ENCODE measurements at places on chromosomes 7 and 10.

DNA sequence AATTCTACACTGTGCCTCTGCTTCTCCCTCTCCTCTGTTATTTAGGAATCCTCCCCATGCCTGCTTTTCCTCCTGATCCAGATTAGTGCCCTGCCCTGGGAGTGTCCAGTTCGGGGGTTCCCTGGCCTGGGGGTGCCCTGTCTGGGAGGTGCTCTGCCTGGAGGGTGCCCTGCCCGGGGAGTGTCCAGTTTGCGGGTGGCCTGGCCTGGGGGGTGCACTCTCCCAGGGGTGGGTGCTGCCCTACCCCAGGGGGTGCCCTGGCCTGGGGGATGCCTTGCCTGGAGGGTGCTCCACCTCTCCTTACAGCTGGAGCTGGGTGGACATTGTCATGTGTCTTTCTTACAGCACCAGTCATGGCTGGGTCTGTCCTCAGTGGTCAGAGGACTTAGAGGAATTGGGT is 20.2 kb downstream of the RAMP3 start:
- no peak for DNase-seq

DNA sequence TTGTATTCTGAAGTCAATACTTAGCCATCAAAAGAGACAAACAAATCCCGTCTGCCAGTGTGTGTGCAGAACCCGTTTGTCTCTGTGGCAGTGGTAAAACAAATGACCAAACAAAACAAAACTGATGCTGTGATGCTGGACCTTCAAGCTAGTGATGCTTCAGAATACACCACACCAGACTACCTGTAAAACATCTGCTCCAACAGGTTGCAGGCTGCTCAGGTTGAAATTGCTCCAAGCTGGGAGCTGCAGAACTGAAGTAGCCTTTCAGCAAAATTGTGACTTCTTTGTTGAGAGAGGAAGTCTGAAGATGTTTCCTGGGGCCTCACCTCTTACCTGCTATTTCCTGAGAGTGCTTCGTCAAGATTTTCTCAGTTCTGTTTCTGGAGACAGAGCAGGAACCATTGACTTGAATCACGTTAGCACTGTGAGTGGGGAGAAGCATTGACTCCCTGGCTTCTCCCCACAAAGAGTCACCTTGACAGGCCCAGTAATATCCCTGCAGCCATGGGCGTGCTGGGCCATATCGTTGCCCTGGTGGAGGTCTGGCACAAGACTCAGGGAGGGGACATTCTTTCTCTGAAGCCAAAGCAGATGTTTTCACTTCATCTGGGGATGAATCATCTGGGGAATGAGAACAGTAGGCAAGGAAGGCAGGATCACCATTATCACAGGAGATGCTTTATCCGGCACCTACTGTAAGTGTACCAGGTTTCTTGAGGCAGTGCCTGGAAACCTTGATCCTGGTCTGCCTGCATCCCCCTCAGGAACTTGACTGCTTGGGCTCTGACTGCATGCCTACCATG is 80.2 kb downstream of the RBM20 start:
- no peak for DNase-seq

DNA sequence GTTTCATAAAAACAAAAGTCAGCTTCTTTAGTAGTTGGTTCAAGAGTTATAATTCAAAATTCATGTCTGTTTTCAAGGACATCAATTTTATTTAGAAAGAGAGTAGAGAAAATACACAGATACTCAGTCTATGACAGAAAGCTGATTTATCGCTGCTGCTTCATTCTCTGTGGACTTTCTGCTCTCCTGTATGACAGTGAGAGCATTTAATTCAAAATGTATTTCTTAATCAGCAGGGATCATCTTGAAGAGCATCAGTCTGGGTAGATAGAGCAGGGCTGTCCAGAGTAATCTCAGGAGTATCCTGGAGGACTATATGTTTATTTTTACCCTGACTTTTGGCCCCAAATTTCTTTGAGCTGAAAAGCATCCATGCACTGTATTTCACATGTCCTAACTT is 1676.7 kb downstream of the REEP3 start:
- no peak for DNase-seq

- DNase-seq: no peak
These were observed 37.9 kb downstream of the PPP2R2D start for GRCh38 chr10:131938681-131939080.

GRCh38 chr10:119466076-119466475 is 76.4 kb downstream of the RGS10 start:
- no peak for DNase-seq

GRCh38 chr10:3552281-3552680 is 232.7 kb downstream of the KLF6 start:
- no peak for DNase-seq

GRCh38 chr10:70067586-70067985 is 14.9 kb downstream of the MACROH2A2 start:
- DNase-seq: no peak

DNA sequence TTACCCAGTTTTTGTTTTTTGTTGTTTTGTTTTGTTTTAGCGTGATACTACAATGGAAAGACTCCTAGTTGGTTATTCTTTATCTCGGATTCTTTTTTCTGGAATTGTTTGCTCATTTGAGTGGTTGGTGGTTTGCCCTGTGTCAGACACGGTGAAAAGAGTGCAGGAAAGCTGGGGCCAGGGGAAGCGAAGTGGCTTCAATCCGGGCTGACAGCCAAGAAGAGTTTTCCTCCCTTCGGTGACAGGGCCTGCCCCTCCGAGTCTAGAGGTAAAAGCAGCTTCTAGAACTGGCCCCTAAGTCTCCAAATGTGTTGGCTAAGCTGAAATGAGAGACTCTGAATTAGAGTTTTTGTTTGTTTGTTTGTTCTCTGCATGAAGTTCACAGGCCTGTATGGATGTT is 5.7 kb upstream of the AP5Z1 start:
- no peak for DNase-seq

DNA sequence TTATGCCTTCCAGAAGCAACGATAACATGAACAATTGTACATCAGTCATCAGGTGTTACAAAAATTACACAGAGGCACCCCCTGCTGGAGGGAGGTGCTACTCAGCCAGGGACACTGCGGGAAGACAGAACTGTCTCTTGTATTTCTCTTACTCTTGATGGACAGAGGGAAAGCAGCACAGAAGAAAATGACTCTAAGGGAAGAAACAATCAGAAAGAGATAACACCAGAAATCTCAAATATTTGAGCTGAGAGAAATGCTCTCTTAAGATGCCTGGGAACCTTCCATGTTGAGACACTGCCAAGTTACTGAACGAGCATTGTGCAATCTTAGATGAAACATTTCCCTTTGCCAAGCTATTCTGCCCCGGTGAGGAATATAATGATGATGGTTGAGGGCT is 227.6 kb upstream of the NPSR1 start:
- DNase-seq: no peak

GRCh38 chr7:36171503-36171902 is 18.4 kb downstream of the EEPD1 start:
- no peak for DNase-seq

DNA sequence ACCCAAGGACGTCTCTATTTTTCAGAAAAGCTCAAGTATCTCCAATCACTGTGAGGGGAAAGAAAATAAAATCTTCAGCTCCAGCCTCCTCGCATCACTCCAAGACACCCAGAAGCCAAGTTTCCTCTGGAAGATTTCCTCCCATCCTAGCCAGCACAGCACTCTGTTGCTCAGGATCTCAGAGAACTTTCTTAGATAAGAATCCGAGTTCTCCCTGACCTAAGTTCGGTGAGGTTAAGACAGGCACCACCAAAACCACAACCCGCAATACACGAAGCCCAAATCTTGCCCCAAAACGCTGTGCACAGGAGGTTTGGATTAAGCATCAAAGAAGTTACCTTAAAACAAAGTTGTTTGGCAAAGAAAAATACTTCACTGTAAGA is 4.2 kb downstream of the FAM53B start:
- DNase-seq: no peak

DNA sequence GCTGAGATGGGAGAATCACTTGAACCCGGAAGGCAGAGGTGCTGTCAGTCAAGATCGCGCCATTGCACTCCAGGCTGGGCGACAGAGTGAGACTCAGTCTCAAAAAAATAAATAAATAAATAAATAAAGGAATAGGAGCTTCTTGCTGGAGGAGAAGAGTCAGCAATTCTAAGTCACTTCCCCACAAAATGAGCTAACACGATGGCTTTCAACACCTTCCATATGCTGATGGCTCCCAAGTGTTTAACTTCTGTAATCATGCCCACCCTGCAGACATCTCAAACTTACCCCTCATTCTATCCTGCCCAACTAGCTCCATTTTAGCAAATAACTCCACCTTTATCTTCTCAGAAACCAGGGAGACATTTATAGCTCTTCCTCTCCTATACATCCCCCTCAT is 21.2 kb downstream of the PSAP start:
- DNase-seq: no peak

DNA sequence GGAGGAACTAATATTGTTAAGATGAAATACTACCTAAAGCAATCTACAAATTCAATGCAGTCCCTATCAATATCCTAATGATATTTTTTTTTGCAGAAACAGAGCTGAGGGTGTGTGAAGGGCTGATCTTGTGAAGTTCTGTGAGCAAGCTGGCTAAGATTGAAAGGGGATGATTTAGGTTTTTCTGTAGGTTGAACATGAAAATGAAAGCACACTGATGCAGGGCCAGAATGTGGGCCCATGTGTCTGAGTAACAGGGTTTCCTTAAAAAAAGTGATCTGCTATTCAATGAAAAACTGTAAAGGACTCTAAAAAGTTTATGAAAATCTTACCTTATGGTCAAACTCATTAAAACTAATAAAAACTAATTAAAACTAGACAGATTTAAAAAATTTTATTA is 47.4 kb downstream of the GRB10 start:
- no peak for DNase-seq

DNA sequence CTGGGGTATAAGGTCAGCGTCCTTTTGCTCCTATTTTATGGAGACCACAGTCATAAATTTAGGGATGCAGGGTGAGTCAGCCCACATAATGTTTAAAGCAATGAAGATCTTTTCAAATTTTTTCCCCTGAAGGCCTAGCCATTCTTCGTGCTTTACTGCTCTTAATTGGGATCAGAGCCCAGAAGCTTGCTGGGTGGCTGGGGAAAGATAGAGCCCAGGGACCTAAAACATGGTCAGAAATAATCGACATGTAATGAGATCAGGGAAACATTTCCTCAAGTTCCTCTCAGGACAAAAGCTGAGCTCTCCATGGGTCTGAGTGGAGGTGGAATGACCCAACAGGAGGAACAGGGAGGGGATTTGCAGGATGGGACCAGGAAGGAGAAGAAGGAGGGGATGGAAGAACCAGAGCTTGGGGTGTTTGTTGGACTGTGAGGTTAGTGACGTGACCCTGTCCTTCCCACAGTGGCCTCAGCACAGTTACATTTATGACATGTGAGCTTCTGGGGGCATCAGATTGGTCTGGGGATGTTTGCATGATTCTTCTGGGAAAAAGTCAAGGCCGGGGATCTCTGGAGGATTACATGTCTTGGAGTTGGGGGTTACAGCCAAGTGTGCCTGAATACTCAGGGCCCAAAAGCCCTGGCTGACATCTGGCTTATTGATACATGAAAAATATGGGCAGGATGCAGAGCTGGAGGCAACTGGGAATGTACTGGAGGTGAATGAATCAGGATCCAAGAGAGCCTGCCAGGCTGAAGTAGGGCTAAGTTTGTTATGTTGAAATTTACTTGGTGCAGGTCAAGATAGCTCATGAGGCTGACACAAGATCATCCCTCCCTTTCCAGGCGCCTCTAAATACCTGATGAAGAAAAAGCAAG is 477.9 kb downstream of the RPS24 start:
- DNase-seq: no peak

- DNase-seq: no peak
These were observed 683 bp downstream of the CDC123 start for GRCh38 chr10:12196531-12197211.

DNA sequence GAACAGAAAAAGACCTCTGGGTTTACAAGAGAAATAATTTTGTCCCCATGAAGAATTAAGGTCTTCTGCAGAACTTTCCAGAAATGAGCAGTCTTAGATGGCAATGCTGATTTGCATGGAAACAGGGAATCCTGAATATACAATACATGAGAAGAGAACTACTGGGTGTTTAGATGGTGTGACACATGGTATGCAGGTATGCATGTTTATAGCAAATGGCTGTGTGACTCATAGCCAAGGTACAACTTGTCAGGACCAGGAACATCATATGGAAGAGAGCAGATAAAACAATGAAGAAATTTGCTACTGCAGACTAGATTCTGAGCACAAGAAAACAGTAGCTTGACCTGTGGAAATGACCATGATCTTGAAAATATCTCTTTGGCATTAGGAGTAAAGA is 907.8 kb downstream of the GATA3 start:
- DNase-seq: no peak

DNA sequence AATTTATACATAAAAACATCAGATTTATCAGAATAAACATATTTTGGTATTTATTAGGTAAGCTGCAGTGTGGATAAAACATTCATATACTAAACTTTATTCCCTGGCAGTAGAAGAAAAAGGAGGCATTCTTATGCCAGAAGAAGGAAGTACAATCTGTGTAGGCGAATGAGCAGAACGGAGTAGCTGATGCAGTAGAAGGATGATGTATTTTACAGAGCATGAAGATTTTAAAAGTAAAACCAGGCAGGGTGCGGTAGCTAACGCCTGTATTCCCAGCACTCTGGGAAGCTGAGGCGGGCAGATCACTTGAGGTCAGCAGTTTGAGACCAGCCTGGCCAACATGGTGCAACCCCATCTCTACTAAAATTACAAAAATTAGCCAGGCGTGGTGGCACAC is 294.9 kb upstream of the MKLN1 start:
- no peak for DNase-seq

GRCh38 chr7:1761774-1762173 is 91.7 kb downstream of the ELFN1 start:
- DNase-seq: no peak

DNA sequence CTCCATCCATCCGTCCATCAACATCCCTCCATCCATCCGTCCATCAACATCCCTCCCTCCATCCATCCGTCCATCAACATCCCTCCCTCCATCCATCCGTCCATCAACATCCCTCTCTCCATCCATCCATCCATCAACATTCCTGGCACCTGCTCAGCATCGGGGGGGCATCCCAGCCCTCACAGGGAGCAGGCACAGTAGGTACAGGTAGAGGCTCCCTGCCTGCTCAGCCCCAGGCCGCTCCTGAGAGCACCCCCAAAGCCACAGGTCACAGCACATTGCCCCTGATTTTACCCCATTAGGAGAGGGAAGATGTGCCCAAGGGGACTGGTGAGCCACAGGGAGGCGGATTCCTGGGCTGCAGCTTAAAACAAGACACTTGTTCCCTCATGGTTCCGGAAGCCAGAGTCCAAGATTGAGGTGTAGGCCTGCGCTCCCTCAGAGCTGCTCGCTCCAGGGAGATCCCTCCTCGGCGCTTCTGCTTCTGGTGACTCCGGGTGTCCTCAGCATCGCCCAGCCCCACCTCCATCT is 21.1 kb upstream of the CFAP46 start:
- no peak for DNase-seq

GRCh38 chr7:129751916-129752315 is 140.4 kb downstream of the NRF1 start:
- no peak for DNase-seq

GRCh38 chr7:154373956-154374355 is 321.8 kb downstream of the DPP6 start:
- no peak for DNase-seq
